ENCODE measurements at places on chromosomes 5 and 9. TPM values are rescaled to one million over a fixed set of nuclear protein-coding genes. Genes with fewer than 3 reads are reported as not detected.

DNA sequence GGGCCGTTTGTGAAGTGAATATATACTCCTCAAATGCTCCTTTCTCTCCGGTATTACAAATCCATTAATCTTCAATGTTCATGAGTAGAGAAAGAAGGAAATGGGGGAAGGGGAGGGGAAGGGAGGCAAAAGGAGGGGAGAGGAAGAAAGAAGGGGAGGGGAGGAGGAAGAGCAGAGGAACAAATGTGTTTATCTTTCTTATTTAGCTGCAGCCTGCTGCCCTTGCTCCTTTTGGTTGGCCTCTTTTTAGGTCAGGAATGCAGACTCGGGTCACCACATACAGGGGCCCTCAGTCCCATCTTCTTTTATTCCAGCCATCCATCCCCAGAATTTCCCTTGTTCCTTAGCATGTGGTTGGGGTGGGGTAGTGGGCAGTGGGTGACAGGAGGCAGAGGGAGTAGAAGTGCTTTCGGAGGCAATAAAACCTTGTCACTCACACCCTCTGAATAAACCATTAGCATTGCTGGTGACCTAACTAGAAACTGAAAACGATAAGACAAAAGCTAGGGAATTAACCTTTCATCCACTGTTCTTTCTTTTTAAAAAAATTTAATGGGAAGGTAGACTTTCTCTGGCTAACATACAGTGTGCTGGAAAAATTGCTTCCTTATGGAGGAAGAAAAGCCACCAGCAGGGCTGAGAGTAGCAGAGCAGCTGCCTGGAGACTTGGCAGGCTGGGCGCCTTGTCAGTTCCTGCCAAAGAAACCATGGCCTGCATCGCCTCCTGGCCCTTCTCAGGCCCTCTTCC is 16.8 kb upstream of the PRLR start:
- DNase-seq = peak; percentile 66

DNA sequence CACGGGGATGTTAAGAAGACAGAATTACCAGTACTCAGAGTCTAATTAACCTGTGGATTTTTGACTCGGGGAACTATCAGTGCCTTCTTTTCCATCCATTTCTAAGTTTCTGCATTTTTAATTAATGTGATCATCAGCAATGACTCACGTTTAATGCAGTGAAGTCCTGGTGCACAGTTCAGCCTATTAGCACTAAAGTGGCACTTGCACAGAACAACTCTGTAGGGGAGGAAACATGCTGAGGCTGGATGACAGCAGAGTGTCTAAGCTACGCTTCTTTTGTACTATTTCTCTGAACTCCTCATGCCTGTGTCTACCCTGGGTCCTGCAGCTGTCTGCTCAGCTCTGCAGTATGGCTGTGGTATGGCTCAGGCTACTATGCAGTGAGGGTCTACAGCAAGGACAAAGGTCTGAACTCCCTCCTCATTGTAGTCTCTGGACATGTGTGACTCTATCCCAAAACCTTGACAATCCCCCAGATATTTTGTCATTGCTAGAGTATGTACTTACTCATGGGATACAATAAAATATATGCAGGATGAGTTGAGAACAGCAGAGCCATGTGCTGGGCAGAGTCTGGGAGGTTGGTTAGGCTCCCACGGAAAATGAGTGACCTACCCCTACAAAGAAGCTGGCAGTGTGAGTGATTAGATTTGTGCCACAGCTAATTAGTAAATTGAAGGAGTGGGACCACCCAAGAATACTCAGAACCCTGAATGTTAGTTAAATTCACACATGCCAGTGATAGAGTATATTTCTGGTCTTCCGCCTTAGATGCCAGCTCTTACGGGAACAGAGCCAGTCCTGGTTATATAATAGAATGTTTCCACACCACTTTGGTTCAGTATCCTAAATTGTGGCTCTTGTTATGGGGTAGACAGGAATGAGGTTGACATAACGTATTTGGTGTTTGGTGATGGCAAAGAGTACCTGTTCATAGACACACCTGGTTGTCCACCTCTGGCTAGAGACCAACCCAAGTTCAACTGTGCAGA is 148.0 kb downstream of the GHR start:
- DNase-seq = no peak

DNA sequence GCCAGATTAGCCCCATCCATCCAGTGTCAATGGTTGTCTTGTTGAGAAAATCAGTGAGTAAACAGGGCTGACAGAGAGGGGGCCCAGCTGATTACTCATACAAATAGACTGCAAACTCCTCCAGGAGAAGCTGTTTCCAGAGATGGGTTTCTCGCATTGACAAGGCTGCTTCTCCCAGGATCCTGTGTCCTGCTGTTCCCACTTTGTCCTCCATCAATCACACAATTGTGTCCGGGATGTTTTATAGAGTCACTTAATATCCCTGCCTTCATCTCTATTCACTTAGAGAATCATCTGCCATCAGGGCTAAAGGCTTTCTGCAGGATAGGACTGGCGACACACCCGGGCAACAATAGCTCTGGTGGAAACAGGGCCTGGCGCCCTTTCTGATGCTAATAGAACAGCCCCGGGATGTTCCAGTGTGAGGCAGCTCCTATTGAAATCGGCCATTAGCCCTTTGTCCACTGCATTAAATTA is 71.7 kb upstream of the TBCA start:
- DNase-seq = no peak

DNA sequence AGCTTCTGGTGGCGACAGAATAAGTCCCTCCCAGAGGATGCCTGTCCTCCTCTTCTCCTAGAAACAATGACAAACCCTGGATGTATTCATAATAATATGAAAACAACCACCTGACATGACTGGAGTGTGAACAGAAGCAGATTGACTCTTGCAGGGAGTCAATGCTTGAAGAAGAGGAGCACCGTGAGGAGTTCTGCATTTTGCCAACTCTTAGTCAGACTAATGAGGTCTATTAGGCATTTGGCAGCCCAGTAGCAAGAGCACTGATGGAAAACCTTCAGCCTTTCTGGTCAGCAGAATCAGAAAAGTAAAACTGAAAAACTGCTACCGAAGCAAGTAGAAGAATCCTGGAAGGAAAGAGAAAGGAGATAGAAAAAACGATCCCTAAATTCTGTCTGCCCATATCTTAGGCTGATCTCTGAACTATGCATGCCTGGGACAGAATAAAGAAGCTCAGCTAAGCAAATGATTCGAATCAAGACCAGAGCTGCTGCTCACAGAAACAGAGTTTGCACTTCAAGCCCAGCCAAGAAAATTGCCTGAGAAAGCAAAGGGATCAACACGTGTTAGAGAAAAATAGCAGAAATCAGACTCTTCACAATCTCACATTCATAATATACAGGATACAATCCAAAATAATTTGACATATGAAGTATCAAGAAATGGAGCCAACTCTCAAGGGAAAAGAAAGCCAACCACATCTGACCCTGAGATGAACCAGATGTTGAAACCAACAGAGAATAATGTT is 69.5 kb upstream of the OSMR start:
- DNase-seq = no peak

GRCh38 chr9:22307013-22307711 is 139.5 kb upstream of the DMRTA1 start:
- DNase-seq = peak; percentile 10

- peak; percentile 95 for DNase-seq
These were observed 108.7 kb downstream of the RXRA start for GRCh38 chr9:134434894-134435506.

DNA sequence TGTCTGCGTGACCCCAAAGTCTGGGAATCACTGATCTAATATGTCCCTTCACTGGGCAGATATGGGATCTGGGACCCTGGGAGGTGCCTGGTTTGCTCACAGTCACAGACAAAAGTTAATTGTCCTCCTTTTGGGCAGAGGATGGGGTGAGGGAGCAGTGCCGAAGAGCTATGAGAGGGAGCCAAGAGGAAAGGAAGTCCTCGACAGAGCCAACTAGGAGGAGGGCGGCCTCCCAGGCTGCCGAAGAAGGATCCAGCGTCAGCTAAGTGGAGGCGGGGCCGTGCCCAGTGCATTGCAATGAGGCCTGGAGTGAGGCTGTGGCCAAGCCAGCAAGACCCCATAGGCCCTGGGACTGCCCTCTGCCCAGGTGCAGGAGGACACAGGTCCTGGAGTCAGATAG is 11.4 kb downstream of the AIF1L start:
- no peak for DNase-seq

The PLCXD3 gene
- polyA plus RNA-seq = 4.4 TPM

The SLCO6A1 gene
- polyA plus RNA-seq = not detected

The BASP1 gene
- polyA plus RNA-seq = 5.5 TPM

The SAPCD2 gene
- 1.1 TPM for polyA plus RNA-seq

The PCDHGB3 gene
- polyA plus RNA-seq = not detected
